ENCODE measurements at places on chromosomes 6 and 20. TPM values are rescaled to one million over a fixed set of nuclear protein-coding genes. Genes with fewer than 3 reads are reported as not detected.

DNA sequence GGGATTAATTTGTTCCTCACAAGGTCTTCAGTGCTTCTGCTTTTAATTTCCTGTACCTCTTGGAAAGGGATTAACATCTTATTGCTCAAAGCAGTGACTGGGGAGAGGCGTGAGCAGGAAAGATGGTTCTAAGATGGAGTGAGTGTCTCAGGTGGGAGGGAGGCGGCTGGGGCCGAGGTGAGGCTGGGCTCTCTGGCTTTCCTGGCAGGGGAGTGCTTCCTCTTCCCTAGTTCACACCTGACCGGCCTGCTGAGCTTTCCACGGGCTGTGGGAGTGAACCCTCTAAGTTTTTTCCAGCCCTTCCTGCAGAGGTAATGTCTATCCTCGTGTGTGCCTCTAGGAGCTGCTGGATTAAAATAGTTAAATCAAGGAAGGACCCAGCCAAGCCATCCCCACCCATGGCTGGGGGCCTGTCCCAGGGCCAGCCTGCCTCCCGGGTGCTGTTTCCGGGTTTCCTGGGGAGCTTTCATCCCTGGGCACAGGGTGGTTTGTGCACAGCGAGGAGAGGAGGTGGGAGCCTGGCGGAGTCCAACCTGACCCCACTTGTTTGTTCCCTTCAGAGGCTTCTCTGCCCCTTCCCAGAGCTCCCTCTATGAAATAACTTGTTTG lies 179.1 kb downstream of the TFAP2C start:
- H3K4me3 ChIP-seq: no peak overlapping the region
- peaks cover 2% of the 10 kb centered on the region for H3K4me1 ChIP-seq
- H3K27ac ChIP-seq: no peak overlapping the region
- H3K27me3 ChIP-seq: no peaks in the 10 kb centered on the region
- DNase-seq: no peak

GRCh38 chr20:32570401-32571190 lies 14.5 kb downstream of the NOL4L start:
- no peak overlapping the region for H3K27ac ChIP-seq
- peaks cover under 1% of the 10 kb centered on the region for H3K36me3 ChIP-seq
- H3K4me3 ChIP-seq: no peak overlapping the region
- H3K27me3 ChIP-seq: no peaks in the 10 kb centered on the region

MMP24 gene
- 23.0 TPM for total RNA-seq

- no peaks in the 10 kb centered on the region for H3K36me3 ChIP-seq
- no peaks in the 10 kb centered on the region for H3K27me3 ChIP-seq
- no peak for DNase-seq
- H3K27ac ChIP-seq: no peak overlapping the region
- no peaks in the 10 kb centered on the region for H3K4me1 ChIP-seq
Measured at GRCh38 chr6:136783495-136784270, 8.6 kb downstream of the MAP3K5 start.

DNA sequence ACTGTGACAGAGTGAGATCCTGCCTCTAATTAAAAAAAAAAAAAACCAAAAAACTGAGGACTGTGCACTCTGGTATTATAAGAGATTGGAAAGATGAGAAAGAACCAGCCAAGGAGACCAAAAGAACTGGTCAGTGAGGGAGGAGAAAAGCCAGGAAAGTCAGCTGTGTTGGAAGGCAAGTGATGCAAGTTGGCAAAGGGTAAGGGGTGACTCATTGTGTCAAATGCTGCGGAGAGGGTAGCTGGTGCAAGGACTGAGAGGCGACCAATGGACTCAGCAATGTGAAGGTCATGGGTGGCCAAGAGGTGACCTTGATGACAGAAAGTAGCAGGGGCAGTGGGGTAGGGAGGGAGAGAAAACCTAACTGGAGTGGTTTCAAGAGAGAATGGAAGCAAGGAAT lies 27.4 kb upstream of the LRRN4 start:
- H3K36me3 ChIP-seq: peaks cover 23% of the 10 kb centered on the region
- no peak overlapping the region for H3K4me3 ChIP-seq
- no peaks in the 10 kb centered on the region for H3K4me1 ChIP-seq
- DNase-seq: no peak
- H3K27ac ChIP-seq: no peak overlapping the region
- no peaks in the 10 kb centered on the region for H3K27me3 ChIP-seq

SLC17A1 gene
- not detected for total RNA-seq

- no peak overlapping the region for H3K27ac ChIP-seq
- no peaks in the 10 kb centered on the region for H3K27me3 ChIP-seq
- no peak overlapping the region for H3K4me3 ChIP-seq
- peaks cover 1% of the 10 kb centered on the region for H3K36me3 ChIP-seq
Measured at GRCh38 chr6:5314191-5314865, 53.0 kb downstream of the FARS2 start.

- H3K4me3 ChIP-seq: no peak overlapping the region
- H3K27ac ChIP-seq: no peak overlapping the region
- H3K36me3 ChIP-seq: no peaks in the 10 kb centered on the region
- no peak for DNase-seq
Measured at GRCh38 chr20:1661542-1662299, 4.1 kb upstream of the SIRPG start.

- DNase-seq: peak; percentile 70
- no peak overlapping the region for H3K4me3 ChIP-seq
- no peaks in the 10 kb centered on the region for H3K27me3 ChIP-seq
- peaks cover 9% of the 10 kb centered on the region for H3K4me1 ChIP-seq
Measured at GRCh38 chr6:71406865-71407860, 118.6 kb downstream of the OGFRL1 start.

PHF10 gene
- 59.8 TPM for total RNA-seq

DNA sequence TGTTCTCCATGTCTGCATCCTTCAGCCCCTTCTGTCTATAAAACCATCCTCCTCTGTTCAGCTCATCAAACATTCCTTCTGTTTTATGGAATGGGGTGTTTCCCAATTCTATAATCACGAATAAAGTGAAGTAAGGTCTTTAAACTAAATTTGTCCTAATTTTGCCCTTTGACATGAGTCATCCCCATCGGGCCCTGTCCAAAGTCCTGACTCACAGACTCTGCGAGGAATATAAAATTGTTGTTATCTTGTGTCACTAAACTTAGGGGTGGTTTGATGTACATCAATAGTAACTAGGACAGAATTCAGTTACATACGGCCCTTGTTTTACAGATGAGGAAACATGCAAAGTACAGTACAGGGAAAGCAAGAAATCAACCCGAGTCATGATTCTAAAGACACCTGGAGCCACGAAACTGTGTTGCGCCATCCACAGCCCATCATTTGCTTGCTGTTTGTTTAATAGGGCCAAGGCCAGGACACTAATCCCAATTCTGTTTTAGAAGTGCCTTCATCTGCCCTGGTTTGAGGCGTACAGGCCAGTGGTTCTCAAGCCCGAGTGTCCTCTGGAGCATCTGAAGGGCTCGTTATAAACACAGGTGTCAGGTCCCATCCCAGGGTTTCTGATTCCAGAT lies 2.8 kb downstream of the ACSS1 start:
- H3K27ac ChIP-seq: no peak overlapping the region
- H3K4me1 ChIP-seq: no peaks in the 10 kb centered on the region
- H3K36me3 ChIP-seq: no peaks in the 10 kb centered on the region
- H3K4me3 ChIP-seq: no peak overlapping the region
- no peak for DNase-seq

GRCh38 chr6:155708100-155708499 lies 252.5 kb upstream of the NOX3 start:
- H3K27me3 ChIP-seq: no peaks in the 10 kb centered on the region
- no peaks in the 10 kb centered on the region for H3K4me1 ChIP-seq
- DNase-seq: no peak
- no peaks in the 10 kb centered on the region for H3K36me3 ChIP-seq
- no peak overlapping the region for H3K27ac ChIP-seq
- H3K4me3 ChIP-seq: no peak overlapping the region

GRCh38 chr6:129598244-129599187 lies 111.5 kb downstream of the ARHGAP18 start:
- no peak overlapping the region for H3K27ac ChIP-seq
- no peak overlapping the region for H3K4me3 ChIP-seq
- no peaks in the 10 kb centered on the region for H3K4me1 ChIP-seq
- H3K36me3 ChIP-seq: no peaks in the 10 kb centered on the region
- no peaks in the 10 kb centered on the region for H3K27me3 ChIP-seq
- DNase-seq: no peak

RIN2 gene
- total RNA-seq: 1.0 TPM

- H3K4me1 ChIP-seq: peaks cover 13% of the 10 kb centered on the region
- no peaks in the 10 kb centered on the region for H3K36me3 ChIP-seq
- H3K27ac ChIP-seq: no peak overlapping the region
- H3K27me3 ChIP-seq: no peaks in the 10 kb centered on the region
- DNase-seq: no peak
- H3K4me3 ChIP-seq: no peak overlapping the region
Measured at GRCh38 chr20:2298701-2299100, 2.9 kb downstream of the TGM3 start.

DNA sequence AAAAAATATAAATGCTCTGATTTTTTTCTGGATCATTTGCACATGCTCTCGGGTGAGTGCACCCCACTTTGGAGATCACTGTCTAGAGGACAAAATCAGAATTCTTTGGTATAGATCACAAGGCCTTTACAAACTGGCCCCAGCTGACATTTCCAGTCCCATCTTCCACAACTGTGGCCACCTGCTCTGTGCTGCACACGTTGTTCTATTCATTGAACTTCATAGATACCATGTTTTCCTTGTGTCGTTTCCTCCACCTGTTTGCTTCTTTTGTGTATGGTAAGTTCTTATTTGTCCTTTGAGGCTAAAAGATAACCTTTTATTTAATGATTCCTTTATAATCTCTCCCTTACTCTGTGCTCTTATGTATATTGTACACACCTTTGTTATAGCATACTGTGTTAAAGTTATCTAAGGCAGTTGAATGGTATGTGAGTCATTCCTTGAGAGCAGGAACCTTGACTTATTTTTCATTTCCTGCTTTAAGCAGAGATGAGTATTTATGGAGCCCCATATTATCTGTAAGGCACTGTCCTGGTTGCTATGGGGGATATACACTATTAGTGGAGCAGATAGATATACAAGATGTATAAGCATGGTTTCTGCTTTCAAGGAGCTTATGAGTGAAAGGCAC lies 12.0 kb upstream of the SLC17A5 start:
- H3K36me3 ChIP-seq: no peaks in the 10 kb centered on the region
- no peak for DNase-seq
- H3K27ac ChIP-seq: no peak overlapping the region
- H3K27me3 ChIP-seq: no peaks in the 10 kb centered on the region

DNA sequence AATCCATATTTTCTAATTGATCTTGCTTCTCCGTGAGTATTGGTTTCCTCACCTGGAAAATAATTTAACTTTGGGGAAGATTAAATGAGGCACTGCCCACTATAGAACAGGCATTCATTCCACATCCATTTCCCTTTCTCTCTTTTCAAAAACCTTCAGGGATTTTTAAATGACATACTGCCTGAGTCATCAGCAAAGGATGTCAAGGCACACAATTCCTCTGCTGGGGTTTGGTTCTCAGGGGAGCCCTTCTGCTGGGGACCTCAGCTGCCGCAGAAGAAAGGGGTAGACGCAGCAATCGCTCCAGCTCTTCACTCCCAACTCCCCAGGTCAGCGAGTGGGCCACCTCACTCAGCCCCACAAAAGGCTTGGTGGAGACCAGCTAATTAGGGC lies 90.7 kb upstream of the BACH2 start:
- H3K4me3 ChIP-seq: no peak overlapping the region
- H3K27me3 ChIP-seq: no peaks in the 10 kb centered on the region
- no peak overlapping the region for H3K27ac ChIP-seq
- H3K4me1 ChIP-seq: peaks cover 8% of the 10 kb centered on the region
- no peak for DNase-seq

SLC22A16 gene
- not detected for total RNA-seq

- H3K27ac ChIP-seq: no peak overlapping the region
- no peaks in the 10 kb centered on the region for H3K27me3 ChIP-seq
- H3K4me3 ChIP-seq: no peak overlapping the region
- H3K4me1 ChIP-seq: no peaks in the 10 kb centered on the region
Measured at GRCh38 chr20:1997483-1998192, 3.8 kb upstream of the PDYN start.

SLC32A1 gene
- total RNA-seq: 0.24 TPM

CBFA2T2 gene
- 10.9 TPM for total RNA-seq

- no peaks in the 10 kb centered on the region for H3K4me1 ChIP-seq
- H3K36me3 ChIP-seq: no peaks in the 10 kb centered on the region
- H3K27ac ChIP-seq: peak overlapping the region; percentile 21
- no peaks in the 10 kb centered on the region for H3K27me3 ChIP-seq
- peak overlapping the region; percentile 95 for H3K4me3 ChIP-seq
Measured at GRCh38 chr6:151240036-151240685, 394 bp downstream of the AKAP12 start.

CASS4 gene
- not detected for total RNA-seq

GPR6 gene
- 0.20 TPM for total RNA-seq

DNA sequence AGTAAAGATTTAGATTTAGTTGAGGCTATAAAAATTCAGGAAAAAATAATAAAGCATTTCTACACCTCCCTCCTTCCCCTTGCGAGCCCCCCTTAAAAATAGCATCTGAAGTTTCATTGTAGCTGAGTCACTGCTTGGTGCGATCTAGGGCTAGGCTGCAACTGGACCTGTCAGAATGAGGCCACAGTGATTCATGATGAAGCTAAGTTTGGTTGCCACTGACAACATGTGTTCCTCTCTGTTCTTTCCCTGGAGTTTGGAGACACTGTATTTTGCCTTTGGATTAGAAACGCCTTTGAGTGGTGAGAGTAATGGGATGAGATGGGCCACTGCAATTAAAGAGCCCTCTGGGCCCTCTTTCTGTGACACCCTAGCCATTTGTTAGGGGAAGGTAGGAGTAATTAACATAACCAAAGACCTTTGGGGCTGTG lies 334.1 kb downstream of the NRN1 start:
- no peak overlapping the region for H3K27ac ChIP-seq
- no peak overlapping the region for H3K4me3 ChIP-seq
- peak; percentile 36 for DNase-seq
- no peaks in the 10 kb centered on the region for H3K36me3 ChIP-seq

- no peaks in the 10 kb centered on the region for H3K27me3 ChIP-seq
- peaks cover 9% of the 10 kb centered on the region for H3K36me3 ChIP-seq
- H3K4me1 ChIP-seq: no peaks in the 10 kb centered on the region
- no peak overlapping the region for H3K4me3 ChIP-seq
- no peak overlapping the region for H3K27ac ChIP-seq
Measured at GRCh38 chr20:5297280-5298004, 19.3 kb downstream of the PROKR2 start.

GRCh38 chr6:84344005-84344404 lies 116.6 kb upstream of the CEP162 start:
- no peaks in the 10 kb centered on the region for H3K27me3 ChIP-seq
- DNase-seq: no peak
- no peak overlapping the region for H3K27ac ChIP-seq
- H3K36me3 ChIP-seq: no peaks in the 10 kb centered on the region

- no peaks in the 10 kb centered on the region for H3K27me3 ChIP-seq
- no peak for DNase-seq
- H3K36me3 ChIP-seq: no peaks in the 10 kb centered on the region
- no peak overlapping the region for H3K27ac ChIP-seq
- H3K4me3 ChIP-seq: no peak overlapping the region
Measured at GRCh38 chr6:74752303-74752702, 453.6 kb downstream of the COL12A1 start.

- peaks cover 10% of the 10 kb centered on the region for H3K4me1 ChIP-seq
- no peak for DNase-seq
- H3K36me3 ChIP-seq: peaks cover 4% of the 10 kb centered on the region
Measured at GRCh38 chr6:3455147-3455568, 1.7 kb downstream of the SLC22A23 start.

TMEM14C gene
- 94.4 TPM for total RNA-seq

ME1 gene
- 7.8 TPM for total RNA-seq

- no peaks in the 10 kb centered on the region for H3K4me1 ChIP-seq
- no peaks in the 10 kb centered on the region for H3K27me3 ChIP-seq
- no peak overlapping the region for H3K4me3 ChIP-seq
- no peaks in the 10 kb centered on the region for H3K36me3 ChIP-seq
Measured at GRCh38 chr6:135085700-135086413, 31.2 kb upstream of the HBS1L start.

HCRTR2 gene
- not detected for total RNA-seq

GRCh38 chr6:166382933-166383801 lies at the start of gene MPC1:
MPC1 (minus strand) TSS chr6:166382940; CDS start chr6:166382876, 64 bp downstream.
- no peaks in the 10 kb centered on the region for H3K36me3 ChIP-seq
- peak within 1 kb of the TSS; percentile 90 for H3K4me3 ChIP-seq
- H3K27ac ChIP-seq: peak within 1 kb of the TSS; percentile 34
- H3K4me1 ChIP-seq: no peaks in the 10 kb centered on the region
